ENCODE measurements at places on chromosomes 1 and 21. TPM values are rescaled to one million over a fixed set of nuclear protein-coding genes. Genes with fewer than 3 reads are reported as not detected.

The LRP8 gene
- 216 TPM for total RNA-seq

The UBE2U gene
- not detected for total RNA-seq

The UTS2 gene
- total RNA-seq: not detected

The CLCA4 gene
- total RNA-seq: not detected

The ST6GALNAC3 gene
- 16.3 TPM for total RNA-seq

The CELA2A gene
- not detected for total RNA-seq

The E2F2 gene
- total RNA-seq: 3.4 TPM

The NUDT4B gene
- 10.3 TPM for total RNA-seq

The CD1B gene
- total RNA-seq: not detected

The LCE1C gene
- not detected for total RNA-seq

The CDA gene
- total RNA-seq: not detected
